ENCODE measurements at places on chromosomes 16 and 17.

GRCh38 chr16:11870399-11870798 lies 19.1 kb upstream of the RSL1D1 start:
- DNase-seq, result no peak

- DNase-seq, result no peak
Measured at GRCh38 chr16:64290461-64290860, 831.4 kb downstream of the CDH11 start.

GRCh38 chr17:34740565-34741520 lies 161.5 kb downstream of the TMEM132E start:
- no peak for DNase-seq

GRCh38 chr16:68113765-68114240 lies 28.6 kb downstream of the NFATC3 start:
- no peak for DNase-seq

DNA sequence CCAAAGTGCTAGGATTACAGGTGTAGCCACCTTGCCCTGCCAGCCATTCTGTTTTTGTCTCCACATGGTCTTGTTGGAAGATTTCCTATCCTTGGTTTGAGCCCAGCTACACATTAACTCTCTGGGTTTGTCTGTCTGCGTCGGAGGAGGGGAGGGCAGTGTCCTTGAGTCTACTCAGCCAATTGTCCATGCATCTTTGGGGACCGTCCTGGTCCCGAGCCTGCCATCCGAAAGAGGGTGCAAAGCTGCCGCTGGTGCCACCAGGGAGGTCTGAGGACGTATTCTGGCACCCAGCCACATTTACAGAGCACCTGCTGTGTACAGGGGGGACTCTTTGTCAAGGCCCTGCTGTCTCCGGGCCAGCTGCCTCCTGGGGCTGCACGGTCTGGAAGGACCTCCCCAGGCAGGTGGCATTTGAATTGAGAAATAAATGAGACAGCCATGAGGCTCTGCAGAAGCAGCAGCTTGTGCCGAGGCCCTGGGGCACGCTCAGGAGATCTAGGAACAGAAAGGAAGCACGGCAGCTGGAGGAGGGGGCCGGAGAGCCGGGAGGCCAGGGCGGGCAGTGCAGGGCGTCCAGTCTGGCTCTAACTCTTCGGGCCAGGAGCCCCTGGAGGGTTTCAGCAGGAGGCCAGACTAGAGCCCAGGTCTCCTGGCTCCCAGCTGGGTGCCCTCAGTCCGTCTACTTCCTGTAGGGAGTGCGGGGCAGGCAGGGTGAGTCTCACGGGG lies 1.5 kb downstream of the CYBA start:
- no peak for DNase-seq

GRCh38 chr17:31480067-31480466 lies 88.6 kb downstream of the RAB11FIP4 start:
- no peak for DNase-seq

GRCh38 chr17:68101987-68102314 lies 66.4 kb downstream of the KPNA2 start:
- no peak for DNase-seq

DNA sequence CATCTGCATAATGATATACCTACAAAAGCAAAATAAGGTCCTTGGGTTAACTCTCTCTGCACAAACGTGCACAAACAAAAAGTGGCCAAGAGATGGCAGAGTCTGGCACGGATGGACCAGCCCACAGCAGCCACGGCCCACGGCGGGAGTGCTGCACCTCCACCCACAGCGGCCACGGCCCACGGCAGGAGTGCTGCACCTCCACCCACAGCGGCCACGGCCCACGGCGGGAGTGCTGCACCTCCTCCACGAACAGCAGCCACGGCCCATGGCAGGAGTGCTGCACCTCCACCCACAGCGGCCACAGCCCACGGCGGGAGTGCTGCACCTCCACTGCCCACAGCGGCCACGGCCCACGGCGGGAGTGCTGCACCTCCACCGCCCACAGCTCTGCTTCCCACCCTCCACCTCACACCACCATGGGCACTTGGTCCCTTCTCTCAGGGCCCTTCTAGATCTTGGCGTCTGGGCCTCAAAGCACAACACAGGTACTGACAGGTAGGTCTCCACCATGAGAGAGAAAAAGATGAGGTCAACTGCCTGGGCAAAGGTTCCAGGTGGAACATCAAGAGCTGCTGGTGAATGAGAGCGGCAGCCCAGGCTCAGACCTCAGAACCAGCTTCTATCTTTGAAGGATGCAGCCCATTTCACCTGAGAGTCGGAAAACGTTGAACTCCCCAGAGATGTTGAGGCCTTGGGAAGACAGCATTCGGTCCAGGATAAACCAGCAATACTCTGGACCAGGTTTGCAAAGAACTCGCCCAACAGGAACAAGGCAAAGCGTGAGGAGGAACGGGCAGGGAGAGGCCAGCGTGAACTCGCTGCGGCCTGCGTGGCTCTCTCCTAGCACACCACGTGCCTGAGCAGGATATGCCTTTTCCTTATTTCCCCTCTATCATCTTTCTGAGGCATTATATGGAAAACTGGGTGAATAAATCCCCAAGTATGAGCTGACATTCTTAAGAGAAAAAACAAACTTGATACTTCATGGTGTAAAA lies 124.5 kb downstream of the ZNF778 start:
- no peak for DNase-seq

DNA sequence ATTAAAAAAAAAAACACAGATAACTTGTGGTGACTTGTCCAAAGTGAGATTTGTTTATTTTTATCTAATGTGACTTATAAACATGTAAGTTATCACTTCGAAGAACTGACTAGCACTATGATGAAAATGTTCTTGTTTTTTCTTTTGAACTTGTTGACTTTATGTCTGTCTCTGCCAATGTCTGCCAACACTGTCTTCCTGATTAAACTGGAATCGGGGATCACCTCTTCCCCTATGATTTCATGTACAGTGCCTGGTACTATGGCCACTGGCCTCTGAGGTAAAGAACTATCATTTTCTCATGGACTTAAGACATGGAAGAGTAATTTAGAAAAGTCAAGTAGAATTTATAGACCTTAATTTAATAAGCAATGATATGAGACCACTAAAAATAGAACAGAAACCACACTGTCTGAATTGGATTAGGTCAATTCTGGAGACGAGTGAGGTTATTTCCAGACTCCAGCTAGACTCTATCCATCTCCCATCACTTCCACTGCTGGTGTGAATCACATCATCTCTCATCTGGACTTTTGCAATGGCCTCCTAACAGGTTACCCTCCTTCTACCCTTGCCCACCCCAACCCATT lies 8.9 kb downstream of the C17orf78 start:
- DNase-seq, result no peak

GRCh38 chr16:11964761-11965551 lies at the start of gene TNFRSF17:
TNFRSF17 (plus strand) TSS chr16:11965210; CDS start chr16:11965325, 115 bp downstream.
- peak; percentile 41 for DNase-seq

GRCh38 chr17:78962345-78962983 lies 17.3 kb downstream of the LGALS3BP start:
- DNase-seq, result no peak

- no peak for DNase-seq
Measured at GRCh38 chr16:50696126-50696525, 2.7 kb downstream of the NOD2 start.

- DNase-seq, result no peak
Measured at GRCh38 chr17:61555127-61555566, 35.9 kb downstream of the NACA2 start.

DNA sequence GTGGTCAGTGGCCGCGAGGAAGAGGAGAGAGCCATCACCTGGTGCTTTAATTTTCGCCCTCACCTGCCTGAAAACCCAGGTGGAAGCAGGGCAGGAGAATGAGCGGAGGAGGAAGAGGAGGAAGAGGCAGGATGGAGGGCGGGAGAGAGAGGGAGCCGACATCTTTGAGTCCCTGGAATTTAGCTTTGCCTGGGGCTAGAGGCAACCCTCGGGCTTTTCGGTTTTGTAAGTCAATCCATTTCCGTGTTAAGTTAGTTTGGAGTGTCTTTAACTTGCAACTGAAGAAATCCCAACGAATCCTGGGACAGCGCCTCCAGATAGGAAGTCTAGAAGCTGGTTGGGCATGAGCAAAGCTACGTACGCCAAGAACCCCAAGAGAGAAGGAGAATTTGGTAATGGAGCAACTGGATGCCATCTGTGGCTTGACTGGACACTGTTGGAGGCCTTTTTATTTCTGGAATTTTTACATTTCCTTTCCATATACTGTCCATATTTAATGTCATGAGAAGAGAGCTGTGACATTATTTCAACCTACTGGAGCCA lies 36.9 kb upstream of the ATP2A3 start:
- no peak for DNase-seq

DNA sequence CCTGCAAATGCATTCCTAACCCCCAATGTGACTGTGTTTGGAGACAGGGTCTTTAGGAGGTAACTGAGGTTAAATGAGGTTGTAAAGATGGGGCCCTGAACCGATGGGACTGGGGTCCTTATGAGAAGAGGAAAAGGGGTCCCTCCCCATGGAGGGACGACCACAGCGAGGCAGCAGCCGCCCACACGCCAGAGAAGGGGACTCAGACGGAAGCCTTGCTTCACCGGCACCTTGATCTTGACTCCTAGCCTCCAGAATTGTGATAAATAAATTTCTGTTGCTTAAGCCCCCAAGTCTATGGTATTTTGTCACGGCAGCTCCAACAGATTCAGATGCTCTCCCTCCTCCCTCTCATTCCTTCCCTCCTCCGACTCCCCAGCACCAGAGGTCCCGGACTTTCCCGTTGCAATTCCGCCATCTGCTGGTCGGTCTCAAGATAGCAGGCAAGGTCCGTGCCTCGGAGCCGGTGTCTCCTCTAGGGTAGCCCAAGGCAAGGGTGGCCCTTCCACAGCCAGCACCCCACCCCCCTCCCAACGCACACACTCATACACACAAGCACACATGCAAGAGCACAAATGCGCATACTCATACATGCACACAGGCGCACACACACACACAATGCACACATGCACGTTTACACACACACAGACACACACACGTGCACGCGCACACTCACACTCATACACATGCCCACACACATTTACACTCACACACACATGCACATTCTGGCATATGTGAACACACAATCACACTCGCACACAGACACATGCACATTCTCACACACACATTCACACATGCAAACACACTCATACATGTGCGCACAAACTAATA lies 23.1 kb upstream of the C16orf78 start:
- no peak for DNase-seq

DNA sequence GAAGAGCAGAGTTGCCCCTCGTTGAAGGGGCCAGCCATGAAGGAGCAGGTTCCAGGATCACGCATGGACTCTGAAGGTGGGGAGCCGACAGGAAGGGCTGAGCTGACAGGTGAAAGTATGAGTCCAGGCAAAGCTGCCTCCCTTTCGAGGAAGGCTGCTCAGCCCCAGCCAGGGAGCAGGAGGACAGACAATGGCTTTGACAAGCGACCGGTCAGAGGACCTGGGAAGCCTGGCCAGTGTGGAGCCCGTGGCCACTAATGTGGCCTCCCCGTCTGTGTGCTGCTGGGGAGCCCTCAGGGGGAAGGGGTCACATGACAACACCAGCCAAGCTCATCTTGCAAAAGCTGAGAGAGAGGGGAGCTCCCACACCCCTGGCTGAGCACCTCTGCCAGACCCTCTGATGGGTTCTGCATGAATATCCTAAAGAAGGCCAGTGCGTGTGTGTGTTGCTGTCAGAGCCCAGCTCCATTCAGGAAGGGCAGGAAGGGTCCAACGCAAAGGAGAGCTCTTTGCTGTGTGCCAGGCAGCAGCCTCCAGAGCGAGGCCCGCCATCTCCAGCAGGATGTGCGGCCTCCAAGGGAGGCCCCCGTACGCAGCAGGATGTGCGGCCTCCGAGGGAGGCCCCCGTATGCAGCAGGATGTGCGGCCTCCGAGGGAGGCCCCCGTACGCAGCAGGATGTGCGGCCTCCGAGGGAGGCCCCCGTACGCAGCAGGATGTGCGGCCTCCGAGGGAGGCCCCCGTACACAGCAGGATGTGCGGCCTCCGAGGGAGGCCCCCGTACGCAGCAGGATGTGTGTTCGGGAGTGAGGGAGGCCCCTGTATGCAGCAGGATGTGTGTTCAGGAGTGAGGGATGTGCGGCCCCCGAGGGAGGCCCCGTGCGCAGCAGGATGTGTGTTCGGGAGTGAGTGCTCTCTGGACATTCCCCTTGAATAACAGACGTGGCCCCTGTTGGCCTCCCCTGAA lies 102.1 kb upstream of the CHMP6 start:
- no peak for DNase-seq

DNA sequence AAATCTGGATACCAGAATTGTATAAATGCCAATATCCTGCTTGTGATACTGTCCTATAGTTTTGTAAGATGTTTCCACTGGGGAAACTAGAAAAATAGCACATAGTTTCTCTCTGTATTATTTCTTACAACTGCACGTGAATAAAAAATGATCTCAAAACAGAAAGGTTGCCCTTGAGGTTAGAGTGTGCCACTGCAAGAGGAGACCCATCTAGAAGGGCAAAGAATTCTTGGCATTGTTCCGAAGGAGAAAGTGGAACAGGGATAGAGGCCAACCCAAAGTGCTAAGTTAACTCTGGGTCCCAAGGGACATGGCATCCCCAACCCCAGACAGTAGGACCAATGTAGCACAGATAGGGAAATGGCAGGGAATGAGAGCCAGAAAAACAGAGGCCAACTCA lies 477.5 kb upstream of the HSBP1 start:
- no peak for DNase-seq

DNA sequence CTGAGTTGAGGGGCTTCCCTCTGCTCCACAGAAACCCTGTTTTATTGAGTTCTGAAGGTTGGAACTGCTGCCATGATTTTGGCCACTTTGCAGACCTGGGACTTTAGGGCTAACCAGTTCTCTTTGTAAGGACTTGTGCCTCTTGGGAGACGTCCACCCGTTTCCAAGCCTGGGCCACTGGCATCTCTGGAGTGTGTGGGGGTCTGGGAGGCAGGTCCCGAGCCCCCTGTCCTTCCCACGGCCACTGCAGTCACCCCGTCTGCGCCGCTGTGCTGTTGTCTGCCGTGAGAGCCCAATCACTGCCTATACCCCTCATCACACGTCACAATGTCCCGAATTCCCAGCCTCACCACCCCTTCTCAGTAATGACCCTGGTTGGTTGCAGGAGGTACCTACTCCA lies 26.0 kb downstream of the STH start:
- DNase-seq, result no peak

- DNase-seq, result no peak
Measured at GRCh38 chr17:68057531-68057952, 22.0 kb downstream of the KPNA2 start.

DNA sequence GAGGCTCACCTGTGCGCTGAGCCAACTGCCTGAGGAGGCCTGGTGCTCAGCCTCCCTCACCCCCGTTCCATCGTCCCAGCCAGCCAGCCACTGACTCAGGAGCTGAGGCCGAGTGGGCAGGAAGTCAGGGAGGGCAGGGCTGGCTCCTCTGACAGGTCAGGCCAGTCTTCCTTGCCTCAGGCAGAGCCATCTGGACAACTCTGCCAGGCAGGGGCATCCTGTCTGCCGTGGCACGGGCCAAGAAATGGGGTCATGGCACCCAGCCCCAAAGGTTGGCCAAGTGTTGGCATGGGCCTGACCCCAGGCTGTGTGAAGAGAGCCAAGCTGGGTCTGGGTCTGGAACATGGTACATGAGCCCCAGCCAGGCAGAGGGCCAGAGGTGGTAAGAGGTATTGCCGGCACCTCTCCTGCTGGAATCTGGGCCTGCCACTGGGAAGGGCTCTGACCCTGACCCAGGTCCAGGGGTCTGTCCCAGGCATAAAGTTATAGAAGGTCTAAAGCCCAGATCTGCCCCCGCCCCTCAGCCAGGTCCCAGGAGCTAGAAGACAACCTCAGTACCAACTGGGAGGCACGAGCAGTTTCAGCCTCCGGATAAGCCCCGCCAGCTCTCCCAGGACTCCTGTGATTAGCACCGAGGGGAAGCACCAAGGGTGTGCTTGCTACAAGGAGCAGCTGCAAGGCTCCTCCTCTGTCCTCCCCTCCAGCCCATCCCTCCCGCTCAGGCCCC lies 2.5 kb upstream of the VASN start:
- DNase-seq, result no peak

GRCh38 chr17:9258115-9259015 lies 237.1 kb downstream of the NTN1 start:
- DNase-seq, result no peak
